ENCODE measurements at places on chromosomes 5 and 9.

GRCh38 chr5:36655161-36655560 is 48.8 kb downstream of the SLC1A3 start:
- no peak for DNase-seq

- DNase-seq, result no peak
Measured at GRCh38 chr9:108535526-108535925, 320.3 kb downstream of the ACTL7B start.

DNA sequence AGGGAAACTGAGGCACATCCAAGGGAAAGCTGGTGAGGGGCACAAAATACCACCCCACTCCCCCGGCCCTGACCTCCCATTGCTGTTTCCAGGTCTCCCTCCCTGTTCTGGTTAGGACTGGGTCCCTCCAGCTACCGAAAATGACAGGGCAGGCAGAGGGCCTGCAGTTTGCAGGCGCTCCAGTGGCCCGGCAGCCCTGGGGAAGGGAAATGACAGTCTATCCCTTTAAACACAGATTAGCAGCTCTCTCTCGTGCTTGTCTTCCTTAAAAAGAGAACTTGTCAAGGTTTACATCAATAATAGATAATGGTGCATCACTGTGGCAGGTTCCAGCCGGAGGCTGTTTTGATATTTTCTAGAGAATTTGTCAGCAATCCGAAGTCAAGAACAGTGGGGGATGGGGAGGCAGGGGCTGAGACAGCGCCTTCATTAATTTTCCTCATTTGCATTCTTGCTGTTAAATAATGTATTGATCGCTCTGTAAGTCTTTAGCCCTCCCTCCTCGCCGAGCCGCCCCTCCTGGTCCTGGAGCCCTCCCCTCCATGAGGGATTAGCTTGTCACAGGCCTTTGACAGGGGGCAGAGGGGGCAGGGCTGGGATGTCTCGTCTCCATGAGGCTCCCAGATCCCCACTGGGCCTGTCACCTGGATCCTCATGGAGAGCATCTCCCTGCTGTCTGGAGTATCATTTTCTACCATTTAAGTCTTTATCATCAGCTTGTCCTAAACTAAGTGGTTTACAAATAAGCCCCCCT is 45.0 kb upstream of the RAPGEF1 start:
- no peak for DNase-seq

- no peak for DNase-seq
Measured at GRCh38 chr5:137395011-137395755, 103.9 kb downstream of the SPOCK1 start.

- no peak for DNase-seq
Measured at GRCh38 chr5:135313946-135314345, 85.1 kb downstream of the MACROH2A1 start.

- DNase-seq, result no peak
Measured at GRCh38 chr9:133252301-133253020, 22.5 kb downstream of the ABO start.

GRCh38 chr5:129630101-129630500 is 117.8 kb upstream of the MINAR2 start:
- no peak for DNase-seq

DNA sequence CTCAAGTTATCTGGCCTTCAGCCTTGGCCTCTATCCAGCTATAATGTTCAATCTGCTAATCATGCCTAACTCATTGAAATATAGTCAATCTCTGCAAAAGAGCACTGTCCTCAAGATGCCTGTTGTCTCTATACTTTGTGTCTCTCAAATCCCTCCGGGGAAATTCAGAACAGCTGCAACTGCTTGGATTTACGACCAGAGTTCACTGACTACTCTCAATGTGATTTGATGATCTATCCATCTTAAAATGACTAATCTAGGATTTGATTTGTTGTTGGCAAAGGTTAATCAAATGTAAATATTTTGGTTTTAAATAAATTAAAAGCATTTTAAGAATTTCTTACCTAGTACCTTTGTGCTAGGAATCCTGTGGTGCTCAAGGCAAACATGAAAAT is 40.9 kb downstream of the SVEP1 start:
- no peak for DNase-seq

DNA sequence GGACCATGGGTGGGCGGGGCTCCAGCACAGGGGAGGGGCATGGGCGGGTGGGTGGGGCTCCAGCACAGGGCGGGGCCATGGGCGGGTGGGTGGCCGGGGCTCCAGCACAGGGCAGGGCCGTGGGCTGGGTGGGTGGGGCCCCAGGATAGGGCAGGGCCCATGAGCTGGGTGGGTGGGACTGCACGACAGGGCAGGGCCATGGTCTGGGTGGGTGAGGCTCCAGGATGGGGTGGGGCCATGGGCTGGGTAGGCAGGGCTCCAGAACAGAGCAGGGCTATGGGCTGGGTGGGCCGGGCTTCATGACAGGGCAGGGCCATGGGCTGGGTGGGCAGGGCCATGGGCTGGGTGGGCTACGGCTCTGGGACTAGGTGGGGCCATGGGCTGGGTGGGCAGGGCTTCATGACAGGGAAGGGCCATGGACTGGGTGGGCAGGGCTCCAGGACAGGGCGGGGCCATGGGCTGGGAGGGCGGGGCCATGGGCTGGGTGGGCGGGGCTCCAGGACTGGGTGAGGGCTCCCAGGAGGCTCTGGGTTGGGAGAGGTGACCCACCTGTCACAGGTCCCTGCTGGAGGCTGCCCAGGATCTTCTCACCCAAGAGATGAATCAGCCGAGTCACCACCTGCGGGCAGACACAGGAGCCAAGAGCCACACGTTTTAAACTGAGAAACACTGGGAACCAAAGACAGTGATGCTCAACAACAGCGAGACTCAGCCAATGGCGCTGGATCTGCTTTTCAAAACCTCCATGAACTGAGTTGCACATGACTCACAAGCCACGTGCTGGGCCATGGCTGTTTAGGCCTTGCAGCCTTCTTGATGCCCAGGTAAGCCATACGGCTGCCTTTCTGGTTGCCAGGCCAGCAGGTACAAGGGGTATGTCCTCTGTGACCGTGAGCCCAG is 33.6 kb upstream of the NSMF start:
- no peak for DNase-seq

DNA sequence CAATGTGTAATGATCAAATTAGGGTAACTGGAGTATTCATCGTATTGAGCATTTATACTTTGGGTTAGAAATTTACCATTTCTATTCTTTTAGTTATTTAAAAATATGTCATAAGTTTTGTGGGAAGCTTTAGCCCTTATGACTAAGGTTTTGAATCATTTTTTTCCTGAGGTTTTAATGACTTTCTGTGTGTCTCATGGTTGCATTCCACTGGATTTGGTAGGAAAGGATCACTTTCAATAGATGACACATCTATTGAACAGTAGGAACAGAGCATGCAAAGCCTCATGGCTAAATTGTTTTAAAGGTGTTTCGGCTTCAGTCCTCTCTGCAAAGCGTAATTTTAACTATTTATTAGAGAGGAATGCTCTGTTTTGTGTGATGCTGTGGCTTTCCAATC is 512.4 kb upstream of the CHD1 start:
- DNase-seq, result no peak

DNA sequence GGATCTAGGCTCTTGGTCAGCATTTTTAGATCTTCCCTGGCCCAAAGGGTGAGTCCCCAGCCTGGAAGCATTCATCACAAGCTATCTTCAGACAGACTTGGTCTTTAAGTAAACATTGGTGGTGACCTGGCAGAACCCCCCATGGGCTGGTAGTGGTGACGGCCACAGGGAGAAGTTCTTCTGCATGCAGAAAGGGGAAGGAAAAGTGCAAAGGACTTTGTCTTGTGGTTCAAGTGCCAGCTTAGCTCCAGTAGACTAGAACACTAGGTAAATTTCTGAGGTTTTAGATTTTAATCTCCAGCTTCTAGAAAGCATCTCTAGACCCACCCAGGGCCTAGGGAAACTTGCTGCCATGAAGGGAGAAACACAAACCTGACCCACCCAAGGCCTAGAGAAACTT is 584.0 kb downstream of the CHSY3 start:
- no peak for DNase-seq

- DNase-seq, result no peak
Measured at GRCh38 chr9:135249191-135249590, 161.7 kb downstream of the OLFM1 start.

DNA sequence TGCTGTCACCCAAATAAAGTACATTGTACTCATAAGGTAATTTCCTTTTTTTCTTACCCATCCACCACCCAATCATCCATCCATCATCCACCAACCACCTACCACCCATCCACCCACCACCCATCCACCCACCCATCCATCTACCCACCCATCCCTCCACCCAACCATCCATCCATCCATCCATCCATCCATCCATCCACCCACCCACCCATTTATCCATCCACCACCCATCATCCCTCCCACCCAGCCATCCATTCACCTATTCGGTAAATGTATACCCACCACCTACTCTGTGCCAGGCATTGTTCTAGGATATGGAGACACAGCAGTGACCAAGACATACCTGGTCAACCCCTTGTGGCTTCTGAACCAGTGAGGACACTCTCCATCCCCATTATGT is 25.1 kb downstream of the MGAT1 start:
- no peak for DNase-seq

- no peak for DNase-seq
Measured at GRCh38 chr5:40436535-40437237, 243.0 kb upstream of the PTGER4 start.

DNA sequence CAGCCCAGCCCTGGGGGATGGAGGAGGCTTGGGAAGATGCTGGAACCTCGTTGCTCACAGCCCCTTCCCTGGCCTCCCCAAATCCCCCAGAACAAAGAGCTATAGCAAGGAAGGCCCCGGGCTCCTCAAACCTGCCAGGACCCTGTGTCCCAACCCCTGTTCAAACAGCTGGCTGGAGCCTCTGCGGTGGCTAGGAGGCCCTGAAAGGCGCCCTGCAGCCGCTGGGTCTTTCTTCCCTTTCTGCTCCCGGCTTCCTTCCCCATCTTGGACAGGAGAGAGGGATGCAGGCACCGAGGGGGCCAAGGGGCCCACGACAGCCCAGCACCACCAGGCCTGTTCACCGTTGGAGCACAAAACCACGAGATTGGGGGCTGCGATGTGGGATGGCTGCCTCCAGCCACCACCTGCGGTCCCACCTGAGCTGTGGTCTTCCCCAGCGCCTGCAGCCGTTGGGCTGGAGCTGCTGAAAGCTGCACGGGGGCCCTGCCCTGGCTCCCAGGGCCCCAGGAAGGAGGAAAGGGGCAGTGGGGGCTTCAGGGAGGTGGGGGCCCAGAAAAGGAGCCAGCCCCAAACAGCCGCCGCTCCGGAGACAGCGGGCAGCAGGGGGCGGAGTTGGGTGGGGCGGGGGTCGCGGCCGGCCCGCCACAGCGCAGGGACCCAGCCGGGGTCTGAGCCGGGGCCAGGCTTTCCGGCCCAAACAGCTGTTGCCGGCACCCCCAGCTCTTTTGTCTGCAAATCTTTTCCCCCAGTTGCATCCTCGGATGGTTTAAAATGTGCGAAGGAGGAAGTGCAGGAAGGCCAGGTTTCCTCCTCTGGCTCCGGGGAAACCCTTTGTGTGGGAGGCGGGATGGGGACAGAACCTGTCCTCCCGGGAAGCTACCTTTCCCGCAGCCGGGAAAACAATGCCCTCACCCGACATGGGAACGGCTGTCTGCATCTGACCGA is 16.1 kb downstream of the NOTCH1 start:
- no peak for DNase-seq

DNA sequence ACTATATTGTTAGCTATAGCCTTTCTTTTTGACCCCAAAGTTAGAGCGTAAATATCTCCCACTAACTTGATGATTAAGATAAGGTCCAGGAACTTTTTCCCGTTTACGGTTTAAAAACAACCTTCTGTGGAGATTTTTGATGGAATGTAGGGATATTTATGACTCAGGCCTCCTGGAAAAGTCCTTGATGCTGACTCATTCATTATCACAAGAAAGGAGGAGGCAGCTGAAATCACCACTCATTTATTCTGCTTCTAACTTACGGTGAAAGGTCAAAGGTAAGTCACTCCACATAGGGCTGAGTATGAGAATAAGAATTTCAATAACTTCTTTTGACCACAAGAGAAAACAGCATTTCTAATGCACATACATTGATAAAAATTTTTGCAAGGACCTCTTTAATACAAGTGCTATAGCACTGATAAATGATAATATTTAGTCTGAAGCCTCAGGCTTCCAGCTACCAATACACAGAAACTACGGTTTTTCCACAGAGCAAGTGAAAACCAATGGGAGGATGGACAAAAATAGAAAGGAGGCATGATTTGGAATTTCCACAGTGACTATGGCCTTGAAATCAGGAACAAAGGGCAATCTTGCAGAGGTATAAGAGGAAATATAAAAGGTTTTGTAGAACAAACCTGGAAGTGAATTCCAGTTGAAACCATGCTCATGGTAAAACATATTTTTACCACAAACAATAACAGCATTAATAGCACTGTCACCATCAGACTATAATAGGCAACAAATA is 146.5 kb downstream of the PPP2R2B start:
- DNase-seq, result no peak

GRCh38 chr5:76175821-76176403 is 92.7 kb downstream of the SV2C start:
- DNase-seq, result no peak

- no peak for DNase-seq
Measured at GRCh38 chr9:111036946-111037345, 1.3 kb downstream of the LPAR1 start.

DNA sequence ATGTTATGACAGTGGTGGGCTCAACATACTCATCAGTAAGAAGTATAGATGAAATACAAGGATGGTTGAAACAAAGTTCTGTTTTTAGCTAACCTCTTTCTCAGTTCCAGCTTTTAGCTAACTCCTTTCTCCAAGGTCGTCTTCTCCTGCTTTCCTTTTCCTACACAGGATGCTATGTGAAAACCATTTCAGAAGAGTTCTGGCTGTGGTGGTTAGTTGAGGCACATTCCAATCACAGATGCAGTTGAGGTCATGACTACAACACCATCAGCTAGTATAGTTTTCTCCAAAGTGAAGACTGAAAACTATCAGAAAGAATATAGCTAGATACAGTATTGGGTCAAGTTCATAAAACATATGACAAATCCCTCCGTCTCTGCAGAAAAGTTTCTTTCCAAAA is 477.7 kb upstream of the C9orf72 start:
- no peak for DNase-seq

DNA sequence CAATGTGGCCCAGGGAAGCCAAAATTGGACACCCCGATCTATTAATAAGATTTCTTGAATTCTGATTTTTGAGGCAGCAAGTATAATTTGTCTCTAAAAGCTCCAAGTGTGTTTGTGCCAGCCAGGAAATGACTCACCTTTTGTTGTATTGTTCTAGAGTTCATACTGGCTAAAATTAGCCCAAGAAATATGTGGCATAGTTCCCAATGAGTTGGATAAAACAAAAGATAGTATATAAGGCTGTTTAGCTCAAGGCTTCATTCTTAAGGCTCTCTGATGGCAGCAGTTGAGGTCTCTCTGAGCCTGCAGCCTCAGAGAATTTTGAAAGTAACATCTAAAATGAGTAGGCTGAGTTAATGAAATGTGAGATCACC is 21.6 kb downstream of the HMGXB3 start:
- DNase-seq, result no peak

GRCh38 chr9:121945849-121946248 is 147.3 kb downstream of the TTLL11 start:
- DNase-seq, result no peak

DNA sequence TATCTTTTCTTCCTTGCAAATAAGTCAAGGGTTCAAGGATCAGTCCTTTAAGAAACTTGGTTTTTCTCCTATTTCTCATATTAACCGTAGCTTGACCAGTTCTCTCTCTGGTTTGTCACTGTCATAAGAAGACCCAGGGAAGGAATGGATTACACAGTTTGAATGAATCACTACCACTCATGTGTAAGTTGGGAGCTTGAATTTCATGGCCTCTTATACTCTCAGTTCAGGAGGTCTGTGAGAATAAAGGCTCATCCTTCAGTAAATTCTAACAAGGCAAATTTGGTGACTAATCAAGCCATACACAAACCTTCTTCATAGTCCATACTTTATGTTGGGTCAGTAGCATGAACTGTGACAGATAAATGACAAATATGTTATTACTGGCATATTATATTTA is 323.1 kb upstream of the ACTBL2 start:
- DNase-seq, result no peak

All from activated CD4-positive, alpha-beta T cell treated with anti-CD3 and anti-CD28 coated beads for 24 hours (primary cell).